ENCODE measurements at places on chromosomes 5 and 9. TPM values are rescaled to one million over a fixed set of nuclear protein-coding genes. Genes with fewer than 3 reads are reported as not detected.

- no peak for DNase-seq
Observed at GRCh38 chr5:139686706-139687441, 38.7 kb downstream of the CXXC5 start.

- DNase-seq, result no peak
Observed at GRCh38 chr9:125476645-125477044, 215.0 kb downstream of the GAPVD1 start.

CCDC69 gene
- total RNA-seq, result 3.2 TPM

SPEF2 gene
- total RNA-seq, result 8.4 TPM

FOXD4L6 gene
- not detected for total RNA-seq

Data from myocyte (in vitro differentiated cells).